CD14-positive monocyte (primary cell): ENCODE measurements at places on chromosomes 1 and 21.
A peak's percentile ranks its signal among the peaks of the same experiment; 100 is the strongest.

DNA sequence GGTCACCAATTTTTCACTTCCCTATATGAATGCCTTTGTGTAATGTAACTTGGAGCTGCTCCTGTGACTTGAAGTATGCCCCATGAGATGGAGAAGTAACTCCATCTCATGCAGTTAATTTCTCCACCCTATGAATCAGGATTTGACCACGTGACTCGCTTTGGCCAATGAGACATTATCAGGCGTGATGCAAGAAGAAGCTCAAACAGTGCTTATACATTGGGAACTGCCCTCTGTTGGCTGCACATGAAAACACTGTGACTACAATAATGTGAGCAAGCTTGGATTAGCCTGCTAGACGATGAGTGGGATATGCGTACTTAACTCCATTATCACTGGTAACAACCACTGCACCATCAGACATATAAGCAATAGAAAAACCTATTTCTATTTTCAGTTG, 684.4 kb downstream of the PLA2G4A start:
- DNase-seq: no peak

- no peak for DNase-seq
These were observed 84.2 kb upstream of the RNPC3 start for GRCh38 chr1:103441342-103441741.

- DNase-seq: no peak
These were observed 413.0 kb downstream of the DPYD start for GRCh38 chr1:97507863-97508262.

- DNase-seq: no peak
These were observed 15.6 kb downstream of the RASAL2 start for GRCh38 chr1:178109348-178110143.

DNA sequence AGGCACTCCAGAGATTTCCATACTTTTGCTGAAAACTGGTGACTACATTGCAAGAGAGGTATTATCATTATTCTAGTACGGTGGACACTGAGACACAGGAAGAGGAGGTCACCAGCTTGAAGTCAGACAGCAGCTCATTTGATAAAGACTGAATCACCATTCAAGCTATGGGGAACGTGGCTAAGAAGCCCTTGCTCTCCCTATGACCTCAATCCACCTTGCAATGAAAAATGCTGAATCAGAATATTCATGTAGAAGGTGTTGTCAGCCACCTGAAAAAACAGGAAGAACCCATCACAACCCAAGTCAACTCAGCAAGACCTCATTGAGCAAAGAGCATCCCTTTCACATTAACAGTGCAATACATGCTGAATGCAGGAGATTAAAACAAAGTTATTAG, 59.0 kb upstream of the FGGY start:
- DNase-seq: no peak

GRCh38 chr1:44694863-44695478, 20.5 kb downstream of the ARMH1 start:
- no peak for DNase-seq

GRCh38 chr1:194164755-194165154, 978.3 kb upstream of the B3GALT2 start:
- DNase-seq: no peak

- no peak for DNase-seq
These were observed 420.4 kb downstream of the PLA2G4A start for GRCh38 chr1:187249196-187249595.

DNA sequence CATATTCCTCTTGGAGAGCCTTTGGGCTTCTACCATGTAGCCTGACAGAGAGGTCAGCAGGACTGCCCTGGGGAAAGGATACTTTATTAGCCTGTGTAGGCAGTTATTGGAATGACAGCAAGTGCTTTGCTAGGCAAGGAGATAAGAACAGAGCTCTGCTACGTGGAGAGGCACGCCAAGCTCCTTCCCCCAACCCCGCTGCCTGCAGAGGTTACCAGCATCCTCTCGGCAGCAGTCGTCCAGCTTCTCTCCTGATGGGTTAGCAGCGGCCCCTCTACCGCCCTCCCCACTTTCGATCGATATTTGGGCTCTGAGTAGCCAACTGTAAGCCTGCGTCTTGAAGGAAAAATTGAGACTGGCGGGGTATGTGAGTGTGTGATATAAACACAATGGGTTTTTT, 122.3 kb downstream of the DHRS3 start:
- DNase-seq: no peak

DNA sequence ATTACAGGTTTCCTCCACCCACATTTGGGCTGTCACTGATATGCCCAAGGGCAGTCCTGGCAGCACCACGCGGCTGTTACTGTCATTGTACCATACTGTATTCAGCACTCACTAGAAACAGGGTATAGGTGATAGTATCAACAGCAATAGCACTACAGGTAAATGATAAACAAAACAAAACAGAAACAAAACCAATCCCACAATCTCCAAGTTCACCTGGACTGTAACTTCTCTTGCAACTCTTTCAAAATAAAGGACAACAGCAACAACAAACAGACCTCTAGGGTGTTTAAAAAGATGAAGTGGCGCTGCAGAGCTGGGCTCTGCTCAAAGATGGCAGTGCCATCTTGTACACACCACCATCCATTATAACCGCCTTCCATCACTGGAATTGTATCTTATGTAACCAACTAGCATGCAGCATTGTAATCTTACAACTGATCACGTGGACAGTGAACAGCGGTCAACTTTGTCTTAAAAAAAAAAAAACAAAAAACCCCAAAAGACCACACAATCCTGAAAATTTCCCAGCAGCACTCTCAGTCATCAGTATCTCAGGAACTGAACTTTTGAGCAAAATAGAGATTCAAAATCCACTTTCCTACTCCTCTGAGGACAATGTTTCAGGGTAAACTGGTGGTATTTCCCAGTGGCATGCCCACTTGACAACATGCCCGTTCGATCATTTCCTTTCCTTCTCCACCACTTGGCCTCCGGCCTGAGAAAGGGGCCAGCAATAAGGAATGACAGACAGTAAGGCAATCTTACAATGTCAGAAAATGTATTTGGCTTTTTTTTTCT, 3.8 kb downstream of the IRF2BP2 start:
- peak; percentile 71 for DNase-seq

DNA sequence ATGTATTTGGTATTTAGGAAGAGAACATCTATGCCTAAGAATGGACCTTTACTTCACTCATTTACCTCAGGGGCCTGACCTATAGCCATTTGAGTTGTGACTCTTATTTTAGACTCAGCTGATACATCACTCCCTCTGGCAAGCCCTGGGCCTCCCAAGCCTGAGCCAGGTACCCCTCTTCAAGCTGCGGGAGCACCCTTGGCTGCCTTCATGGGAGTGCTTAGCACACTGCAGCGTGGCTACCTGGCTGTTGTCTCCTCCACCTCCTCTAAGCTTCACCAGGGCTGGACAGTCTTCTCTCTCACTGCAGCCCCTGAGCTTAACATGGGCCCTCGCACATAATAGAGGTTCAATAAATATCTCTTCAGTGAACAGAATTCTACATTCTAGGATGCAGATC, 23.5 kb upstream of the LHX4 start:
- DNase-seq: no peak

GRCh38 chr1:9573723-9574122, 15.0 kb upstream of the TMEM201 start:
- no peak for DNase-seq

- no peak for DNase-seq
These were observed 2.1 kb upstream of the IVNS1ABP start for GRCh38 chr1:185319139-185319475.

DNA sequence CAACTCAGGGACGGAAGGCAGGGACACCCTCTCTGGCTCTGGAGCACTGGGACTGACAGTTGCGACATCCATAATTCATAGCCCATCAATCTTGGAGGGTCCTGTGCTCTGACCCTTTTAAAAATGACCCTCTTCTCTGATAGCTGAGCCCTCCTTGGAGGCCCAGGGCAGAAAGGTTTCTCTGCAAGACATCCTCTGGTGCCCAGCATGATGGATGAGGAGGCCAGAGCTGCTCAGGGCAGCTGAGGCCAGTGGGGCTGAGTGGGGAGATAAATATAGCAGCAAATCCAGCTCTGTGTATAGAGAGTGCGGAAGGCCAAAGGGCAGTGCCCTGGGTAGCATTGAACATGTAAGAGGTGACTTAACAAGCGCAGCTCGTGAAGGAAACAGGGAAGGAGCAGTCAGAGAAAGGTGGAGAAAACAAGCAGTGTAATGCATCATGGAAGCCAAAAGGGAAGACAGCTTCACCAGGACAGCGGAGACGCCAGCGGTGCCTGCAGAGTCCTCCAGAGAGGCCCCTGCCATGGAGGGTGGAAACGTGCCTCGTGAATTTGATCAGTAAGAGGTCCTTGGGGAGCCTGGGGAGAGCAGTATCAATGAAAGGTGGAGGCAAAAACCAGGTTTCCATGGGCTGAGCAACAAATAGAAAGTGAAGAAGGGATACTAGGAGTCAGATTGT, 50.4 kb upstream of the FMOD start:
- no peak for DNase-seq

GRCh38 chr1:170168265-170168664, 22.5 kb downstream of the NTMT2 start:
- DNase-seq: no peak

- no peak for DNase-seq
These were observed 7.4 kb downstream of the NBPF3 start for GRCh38 chr1:21447311-21447710.

- DNase-seq: no peak
These were observed 11.3 kb downstream of the C1orf105 start for GRCh38 chr1:172431721-172432192.

- no peak for DNase-seq
These were observed 405.9 kb upstream of the RGS18 start for GRCh38 chr1:191752342-191752741.

GRCh38 chr1:112373806-112374205, 22.2 kb upstream of the CTTNBP2NL start:
- no peak for DNase-seq

DNA sequence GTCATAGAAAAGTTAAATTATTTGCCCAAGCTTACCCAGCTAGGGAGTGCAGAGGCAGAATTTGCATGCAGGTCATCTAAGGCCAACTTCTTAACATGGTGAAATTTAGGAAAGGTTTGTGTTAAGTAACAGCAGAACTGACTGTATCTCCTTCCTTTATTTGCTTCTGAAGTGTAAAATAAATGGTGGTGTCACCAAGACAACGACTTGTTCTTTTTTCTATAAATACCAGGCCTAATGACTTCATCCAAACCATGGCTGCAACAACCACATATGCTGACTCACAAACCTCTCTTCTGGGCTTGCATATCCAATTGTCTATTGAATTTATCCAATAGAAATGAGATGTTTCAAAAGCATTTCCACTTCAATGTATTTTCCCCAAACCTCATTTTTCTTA, 19.1 kb downstream of the COL24A1 start:
- peak; percentile 41 for DNase-seq

GRCh38 chr1:220755309-220755708, 7.2 kb downstream of the MTARC2 start:
- no peak for DNase-seq

GRCh38 chr21:41429305-41429704, 3.3 kb downstream of the MX1 start:
- no peak for DNase-seq

DNA sequence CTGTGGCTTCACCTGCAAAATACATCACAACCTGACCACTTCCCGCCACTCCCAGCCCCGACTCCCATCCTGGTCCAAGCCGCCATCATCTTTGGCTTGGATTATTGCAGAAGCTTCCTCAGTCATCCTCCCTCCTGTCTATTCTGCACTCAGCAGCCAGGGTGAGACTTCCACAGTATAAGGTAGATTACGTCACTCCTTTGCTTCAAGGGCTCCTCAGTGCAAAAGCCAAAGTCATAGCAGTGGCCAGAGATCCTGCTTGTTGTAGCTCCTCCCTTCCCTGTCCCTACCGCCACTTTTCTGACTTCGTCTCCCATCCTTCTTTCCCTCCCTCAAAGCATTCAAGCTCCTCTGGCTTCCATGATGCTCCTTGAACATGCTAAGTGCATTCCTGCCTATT, 152.8 kb downstream of the GRIK3 start:
- DNase-seq: no peak

DNA sequence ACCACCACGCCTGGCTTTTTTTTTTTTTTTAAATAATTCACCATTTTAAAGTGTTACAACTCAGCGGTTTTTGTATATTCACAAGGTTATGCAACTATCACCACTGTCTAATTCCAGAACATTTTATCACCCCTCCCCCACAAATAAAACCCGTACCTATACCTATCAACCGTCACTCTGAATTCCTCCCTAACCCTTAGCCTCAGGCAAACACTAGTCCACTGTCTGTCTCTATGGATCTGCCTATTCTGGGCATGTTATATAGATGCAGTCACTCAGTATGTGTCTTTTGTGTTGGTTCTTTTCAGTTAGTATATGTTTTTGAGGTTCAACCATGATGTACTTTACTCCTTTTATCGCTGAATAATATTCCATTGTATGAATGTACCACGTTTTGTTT, 19.3 kb upstream of the GRHL3 start:
- DNase-seq: no peak

DNA sequence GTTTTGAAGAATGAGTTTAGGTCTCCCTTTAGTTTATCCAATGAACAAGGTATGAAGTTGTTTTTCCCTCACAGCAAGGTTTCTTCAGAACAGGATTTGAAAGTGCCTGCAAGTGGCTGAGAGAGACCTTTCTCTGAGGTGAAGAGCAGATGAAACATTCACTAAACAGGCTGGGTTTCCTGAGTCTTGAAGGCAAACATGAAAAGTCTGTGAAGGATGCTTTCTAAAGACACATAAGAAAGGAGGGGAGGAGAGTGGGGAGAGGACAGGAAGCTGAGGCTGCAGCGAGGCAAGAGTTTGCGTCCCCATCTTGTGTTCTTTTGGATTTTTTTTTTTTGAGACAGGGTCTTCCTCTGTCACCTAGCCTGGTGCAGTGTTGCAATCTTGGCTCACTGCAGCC, 95.7 kb upstream of the SIM2 start:
- no peak for DNase-seq

DNA sequence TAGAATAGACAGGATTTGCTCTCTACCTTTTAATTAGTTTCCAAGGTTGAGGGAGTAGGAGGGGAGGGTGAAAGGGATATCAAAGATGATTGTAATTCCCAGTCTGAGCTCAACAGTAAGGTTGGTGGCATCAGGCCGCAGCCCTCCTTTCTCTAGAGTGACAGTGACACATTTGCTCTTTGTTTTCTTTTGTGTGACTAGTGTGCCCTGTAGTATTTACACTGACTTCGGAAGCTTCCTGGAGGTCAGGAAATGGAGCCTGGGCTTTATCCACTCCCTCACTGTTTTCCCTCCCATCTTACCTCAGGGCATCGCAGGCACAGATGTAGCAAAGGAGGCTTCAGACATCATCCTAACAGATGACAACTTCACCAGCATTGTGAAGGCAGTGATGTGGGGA, 44.7 kb upstream of the LAX1 start:
- no peak for DNase-seq

GRCh38 chr1:205668951-205669340, 11.4 kb downstream of the SLC45A3 start:
- DNase-seq: peak; percentile 84

- DNase-seq: no peak
These were observed 352 bp downstream of the MEX3A start for GRCh38 chr1:156081917-156082308.

GRCh38 chr1:97070376-97070775, 348.8 kb downstream of the PTBP2 start:
- no peak for DNase-seq

- DNase-seq: no peak
These were observed 4.1 kb downstream of the PDC start for GRCh38 chr1:186456729-186457255.
